Cardiac fibroblast (primary cell): ENCODE measurements at places on chromosomes 7 and 10.

GRCh38 chr10:8325024-8325980 is 270.8 kb downstream of the GATA3 start:
- DNase-seq: no peak

- DNase-seq: no peak
Measured at GRCh38 chr10:98485959-98486358, 39.2 kb upstream of the HPS1 start.

GRCh38 chr10:12788277-12788676 is 213.2 kb downstream of the CCDC3 start:
- DNase-seq: no peak

- DNase-seq: no peak
Measured at GRCh38 chr7:45211958-45212357, 54.4 kb downstream of the RAMP3 start.

DNA sequence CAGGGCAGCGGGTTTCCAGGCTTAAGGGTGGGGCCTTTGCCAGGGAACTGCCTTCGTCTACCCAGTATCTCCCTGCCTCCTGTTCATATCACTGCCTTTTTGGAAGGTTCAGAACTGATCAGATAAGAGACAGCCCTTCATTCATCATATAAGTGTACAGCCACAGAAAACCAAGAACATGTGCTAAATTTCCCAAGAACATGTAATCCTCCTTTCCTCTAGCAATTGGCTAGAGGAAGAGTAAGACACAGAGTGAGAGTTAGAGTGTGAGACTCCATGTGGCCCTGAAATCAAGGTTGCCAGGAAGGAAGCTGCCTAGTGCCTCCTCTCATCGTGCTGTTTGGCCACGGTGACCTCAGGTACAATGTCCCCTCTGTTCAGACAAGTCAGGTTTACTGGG is 770.9 kb downstream of the TNS3 start:
- no peak for DNase-seq

GRCh38 chr7:152076940-152077933 is 51.8 kb downstream of the GALNT11 start:
- peak; percentile 15 for DNase-seq

DNA sequence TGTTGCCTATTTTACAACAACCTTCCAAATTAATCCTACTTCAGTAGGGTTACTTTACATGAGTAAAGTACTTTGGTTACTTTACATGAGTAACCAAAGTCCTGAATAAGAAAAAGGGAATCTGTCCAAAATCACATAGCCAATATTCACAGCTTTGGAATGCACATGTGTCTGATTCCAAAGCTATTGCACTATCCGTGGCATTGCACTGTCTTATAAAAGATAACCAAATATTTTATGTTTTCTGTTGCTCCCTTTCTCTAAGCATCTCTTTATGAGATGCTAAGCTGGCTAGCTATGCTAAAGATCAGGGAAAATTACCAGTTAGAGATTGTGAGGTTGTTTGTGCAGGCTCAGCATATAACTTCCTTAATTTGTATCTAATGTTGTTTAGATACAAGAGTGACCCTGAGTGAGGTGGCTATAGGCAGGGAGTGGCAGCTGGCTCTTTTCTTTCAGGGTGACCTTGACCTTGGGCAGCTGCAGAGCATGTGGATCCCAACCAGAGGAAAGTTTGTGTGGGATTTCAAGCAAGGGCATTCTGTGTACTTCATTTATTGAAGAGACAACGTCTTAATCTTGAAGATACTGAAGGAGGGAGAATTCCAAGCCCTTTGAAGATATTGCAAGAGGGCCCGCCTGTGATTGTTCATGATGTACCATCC is 366.1 kb upstream of the ANKRD30A start:
- DNase-seq: peak; percentile 75

GRCh38 chr10:29804025-29804852 is 169.5 kb upstream of the SVIL start:
- peak; percentile 96 for DNase-seq

DNA sequence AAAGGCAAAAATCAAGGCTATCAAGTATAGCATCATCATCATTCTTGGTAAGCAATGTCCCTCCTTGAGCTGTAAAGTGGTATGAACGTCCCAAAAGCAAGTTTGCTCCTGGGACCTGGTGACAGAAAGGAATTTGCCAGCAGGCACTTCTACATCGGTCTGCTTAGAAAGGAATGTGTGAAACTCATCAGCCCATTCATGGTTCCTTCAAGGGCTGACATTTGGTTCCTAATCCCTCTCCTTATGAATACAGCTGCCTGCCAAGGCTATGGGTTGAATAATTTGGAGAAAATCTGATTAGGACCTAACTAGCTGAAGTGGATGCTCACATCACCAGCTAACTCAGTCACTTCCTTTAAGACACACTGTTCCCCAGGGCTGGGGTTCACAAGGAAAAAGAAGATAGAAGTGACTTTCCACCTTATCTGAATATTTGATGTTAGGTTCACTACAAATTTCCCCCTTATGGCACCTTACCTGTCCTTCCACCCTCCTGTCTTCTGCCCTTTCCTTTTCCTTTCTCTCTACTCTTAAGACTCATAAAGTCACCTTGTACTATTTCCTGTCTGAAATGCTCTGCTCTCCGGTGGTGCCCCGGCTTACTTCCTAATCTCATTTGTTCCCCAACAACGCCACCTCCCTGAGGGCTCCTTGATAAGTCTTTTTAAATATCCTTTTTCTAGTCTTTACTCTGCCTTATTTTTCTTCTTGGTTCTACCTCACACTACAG is 187.1 kb downstream of the NPSR1 start:
- no peak for DNase-seq
